Hematopoietic multipotent progenitor cell treated with erythropoietin and hydrocortisone succinate and interleukin-3 and kit ligand, for 17 days (in vitro differentiated cells): ENCODE measurements at places on chromosomes 3 and 15.

- DNase-seq: no peak
Measured at GRCh38 chr15:83110381-83110780, 2.9 kb downstream of the TM6SF1 start.

DNA sequence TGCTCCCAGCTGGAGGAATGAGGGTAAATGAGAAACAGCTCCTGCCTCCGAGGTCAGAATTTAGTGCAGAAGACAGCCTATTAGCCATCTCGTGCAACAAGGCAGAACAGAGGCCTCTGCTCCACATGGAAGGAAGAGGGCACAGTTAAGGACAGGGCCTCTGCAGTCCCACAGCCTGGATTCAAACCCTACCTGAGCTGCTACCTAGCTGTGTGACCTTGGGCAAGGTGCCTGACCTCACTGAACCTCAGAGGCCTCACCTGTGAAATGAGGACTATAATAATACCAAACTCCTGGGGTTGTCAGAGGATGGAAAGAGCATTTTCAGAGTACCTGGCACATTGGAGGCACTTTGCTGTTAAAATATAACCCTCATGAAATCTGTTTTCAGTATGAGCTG lies 285.7 kb upstream of the CTNNB1 start:
- no peak for DNase-seq

- DNase-seq: no peak
Measured at GRCh38 chr15:43648649-43649429, at the start of gene CATSPER2. Gene CATSPER2 (minus strand): TSS chr15:43648844. CDS start chr15:43648061, 783 bp downstream.

DNA sequence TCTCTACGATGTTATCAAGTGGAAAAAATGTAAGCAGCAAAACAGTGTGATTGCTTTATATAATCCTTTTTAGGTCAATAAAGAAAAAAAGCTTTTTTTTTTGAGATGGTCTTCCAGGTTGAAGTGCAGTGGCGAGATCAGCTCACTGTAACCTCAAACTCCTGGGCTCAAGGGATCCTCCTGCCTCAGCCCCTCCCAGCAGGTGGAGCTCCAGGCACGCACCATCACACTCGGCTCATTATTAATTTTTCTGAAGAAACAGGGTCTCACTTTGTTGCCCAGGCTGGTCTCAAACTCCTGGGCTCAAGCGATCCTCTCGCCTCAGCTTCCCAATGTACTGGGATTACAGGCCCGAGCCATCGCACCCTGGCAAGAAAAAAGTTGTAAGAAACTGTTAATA lies 17.3 kb downstream of the RNF168 start:
- DNase-seq: no peak

DNA sequence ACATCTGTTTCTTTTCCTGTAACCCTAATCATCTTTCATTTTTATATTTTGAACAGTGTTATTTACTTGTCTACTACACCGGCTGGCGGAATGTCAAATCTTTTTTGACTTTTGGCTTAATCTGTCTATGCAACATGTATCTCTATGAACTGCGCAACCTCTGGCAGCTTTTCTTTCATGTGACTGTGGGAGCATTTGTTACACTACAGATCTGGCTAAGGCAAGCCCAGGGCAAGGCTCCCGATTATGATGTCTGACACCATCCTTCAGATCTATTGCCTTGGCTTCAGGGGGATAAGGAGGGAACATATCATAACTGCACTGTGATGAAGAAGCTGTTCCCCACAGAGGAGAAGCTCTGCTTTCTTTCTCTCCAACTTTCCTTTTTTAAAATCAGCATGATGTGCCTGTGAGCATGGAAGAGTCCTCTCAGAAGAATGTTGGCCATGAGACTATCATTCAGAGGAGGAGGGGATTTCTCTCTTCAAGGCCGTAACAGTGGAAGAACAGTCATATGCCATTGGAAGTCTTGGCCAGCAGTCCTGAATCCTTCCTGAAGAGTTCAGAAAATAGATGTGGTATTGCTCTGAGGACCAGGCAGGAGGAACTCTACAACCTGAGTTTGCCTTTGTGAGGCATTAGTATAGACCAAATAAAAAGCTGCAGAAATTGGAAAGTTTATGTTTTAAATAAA lies 69.9 kb downstream of the SEC22A start:
- no peak for DNase-seq

- no peak for DNase-seq
Measured at GRCh38 chr3:67048715-67049074, 50.6 kb downstream of the KBTBD8 start.

DNA sequence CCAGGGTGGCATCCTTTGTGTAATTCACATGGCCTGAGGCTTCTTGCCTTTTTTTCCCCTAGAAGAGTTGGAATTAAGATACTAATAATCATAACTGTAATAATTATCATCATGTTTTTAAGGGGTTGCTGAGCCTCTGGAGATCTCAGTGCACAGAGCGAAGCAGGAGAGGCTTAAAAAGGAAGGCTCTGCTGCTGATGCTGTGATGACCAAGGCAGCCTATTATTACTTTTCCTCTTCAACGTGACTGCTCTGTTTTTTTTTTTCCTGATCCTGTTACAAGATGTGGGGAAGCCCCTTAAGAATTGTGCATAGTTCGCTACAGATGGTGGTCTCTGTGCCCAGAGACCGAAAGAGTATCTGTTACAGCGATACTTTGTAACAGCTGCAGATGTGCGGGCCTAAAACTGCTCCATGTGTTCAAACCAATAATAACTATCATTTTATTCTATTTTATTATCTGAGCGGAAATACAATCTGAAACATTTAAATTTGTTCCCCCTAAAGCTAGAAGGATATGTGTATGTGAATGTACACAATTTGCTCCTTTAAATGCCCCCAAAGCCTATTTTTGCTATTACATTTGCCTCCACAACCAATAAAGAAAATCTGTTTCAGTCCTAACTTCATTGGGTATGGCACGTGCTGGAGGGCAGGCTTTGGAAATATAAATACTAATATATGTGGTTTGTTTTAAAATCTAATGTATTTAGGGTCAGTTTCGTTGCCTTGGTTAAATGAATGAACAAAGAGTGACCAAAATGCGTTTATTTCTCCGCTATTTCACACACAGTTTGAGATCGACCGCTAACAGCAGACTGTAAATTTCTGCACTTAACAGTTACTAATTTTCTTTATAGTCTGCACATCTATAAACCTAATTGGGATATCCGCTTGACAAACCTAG lies 4.6 kb downstream of the SHOX2 start:
- DNase-seq: no peak

GRCh38 chr15:58324533-58324932 lies 107.3 kb upstream of the LIPC start:
- DNase-seq: no peak
